ENCODE measurements at places on chromosomes 7 and 10.

GRCh38 chr10:94344522-94345122, 18.1 kb downstream of the NOC3L start:
- no peak for DNase-seq

DNA sequence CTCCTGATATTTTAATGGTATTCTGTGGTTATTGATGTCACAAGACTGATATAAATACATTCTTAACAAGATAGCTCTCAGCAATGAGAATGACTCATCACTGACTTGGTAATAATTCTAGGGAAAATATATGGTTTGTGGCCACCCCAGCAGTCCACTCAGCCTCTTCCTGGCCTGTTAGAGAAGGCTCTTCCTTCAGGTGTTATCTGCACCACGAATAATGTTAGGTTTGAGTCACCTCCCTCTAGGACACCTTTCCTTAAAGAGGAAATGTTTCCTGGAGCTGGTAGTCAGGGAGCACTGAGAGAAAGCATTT, 163.3 kb downstream of the SVIL start:
- no peak for DNase-seq

DNA sequence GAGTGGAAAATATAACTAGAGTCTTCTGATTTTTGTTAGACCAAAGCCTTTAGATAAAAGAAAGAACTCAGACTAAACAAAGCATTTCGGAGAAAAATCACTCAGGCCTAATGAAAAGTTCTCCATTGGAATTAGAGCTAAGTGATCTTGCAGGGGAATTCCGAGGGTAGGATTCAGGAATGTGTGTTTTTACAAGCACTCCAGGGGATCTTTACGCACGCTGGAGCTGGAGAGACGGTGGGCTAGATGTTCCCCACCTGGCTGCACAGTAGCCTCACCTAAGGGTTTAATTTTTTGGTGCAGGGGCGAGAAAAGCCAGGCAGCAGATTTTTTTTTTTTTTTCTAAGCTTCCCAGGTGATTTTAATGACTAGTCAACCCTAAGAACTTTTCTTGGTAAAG, 7.9 kb upstream of the PAPSS2 start:
- no peak for DNase-seq

GRCh38 chr10:127979566-127979965, 72.7 kb downstream of the PTPRE start:
- DNase-seq: no peak

- DNase-seq: no peak
Measured at GRCh38 chr7:76257973-76258372, 44.5 kb upstream of the HSPB1 start.

DNA sequence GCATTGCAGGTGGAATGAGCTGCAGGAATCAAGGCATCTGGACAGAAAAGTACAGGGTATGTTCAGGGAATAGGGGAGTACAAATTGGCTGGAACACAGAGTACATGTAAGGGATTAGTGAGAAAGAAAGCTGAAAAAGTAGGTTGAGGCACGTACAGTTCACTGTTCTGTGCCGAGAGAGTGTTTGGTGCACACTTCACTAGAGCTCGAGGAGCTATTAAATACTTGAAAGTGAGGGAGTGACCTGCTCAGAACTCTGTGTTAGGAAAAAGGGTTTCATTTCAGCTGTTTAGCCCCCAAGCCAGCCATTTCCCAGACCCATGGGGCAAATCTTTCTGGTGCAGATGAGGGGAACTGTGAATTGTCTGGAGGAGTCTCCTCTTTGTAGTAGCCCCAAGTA, 115.2 kb downstream of the TBXAS1 start:
- DNase-seq: no peak

DNA sequence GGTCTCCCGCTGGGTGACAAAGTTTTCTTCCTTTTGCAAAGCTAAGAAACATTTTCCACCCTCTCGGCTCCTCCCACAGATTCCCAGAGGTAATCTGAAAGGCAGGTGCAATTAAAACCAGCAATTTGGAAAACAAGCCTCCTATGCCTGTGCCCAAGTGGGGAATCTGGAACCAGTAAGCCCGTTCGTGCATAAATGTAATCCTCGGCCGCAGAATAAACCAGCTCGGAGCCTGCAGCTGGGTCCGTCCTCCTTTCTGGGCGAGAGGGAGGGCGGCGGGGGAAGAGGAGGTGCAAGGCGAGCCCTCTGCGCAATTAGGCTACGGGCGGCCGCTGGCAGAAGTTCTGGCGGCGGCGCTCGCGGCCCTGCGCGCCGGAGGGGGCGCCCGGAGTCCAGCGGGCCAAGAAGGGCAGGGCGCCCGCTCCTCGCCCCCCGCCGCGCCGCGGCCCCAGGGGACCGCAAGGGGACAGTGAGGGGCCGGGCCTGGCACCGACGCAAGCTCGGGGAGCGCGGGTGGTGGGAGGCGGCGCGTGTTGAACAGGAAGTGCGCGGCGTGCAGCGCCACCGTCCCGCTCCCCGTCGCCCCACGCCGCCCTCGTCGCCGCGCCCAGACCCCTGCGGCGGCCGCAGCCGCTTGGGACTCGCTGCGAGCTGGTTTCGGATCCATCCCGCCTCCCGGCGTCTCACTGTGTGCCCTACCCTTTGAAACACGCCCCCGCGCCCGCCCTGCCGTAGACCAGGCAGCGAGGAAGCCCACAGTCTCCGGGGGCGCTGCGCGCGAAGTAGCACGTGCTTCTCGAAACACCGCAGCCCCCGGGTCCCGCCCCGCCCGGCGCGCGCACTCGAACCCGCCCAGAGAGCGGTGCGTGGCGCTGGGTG, at the start of gene PRKAG2:
Gene PRKAG2 (minus strand): TSS at position 217 of the 879 bp plus-strand sequence. CDS start 495 bp downstream, outside the sequence.
- peak; percentile 77 for DNase-seq

GRCh38 chr10:118488710-118489497, 106.5 kb downstream of the PRLHR start:
- DNase-seq: no peak

- DNase-seq: peak; percentile 58
Measured at GRCh38 chr7:66682350-66683093, 53.8 kb downstream of the KCTD7 start.

DNA sequence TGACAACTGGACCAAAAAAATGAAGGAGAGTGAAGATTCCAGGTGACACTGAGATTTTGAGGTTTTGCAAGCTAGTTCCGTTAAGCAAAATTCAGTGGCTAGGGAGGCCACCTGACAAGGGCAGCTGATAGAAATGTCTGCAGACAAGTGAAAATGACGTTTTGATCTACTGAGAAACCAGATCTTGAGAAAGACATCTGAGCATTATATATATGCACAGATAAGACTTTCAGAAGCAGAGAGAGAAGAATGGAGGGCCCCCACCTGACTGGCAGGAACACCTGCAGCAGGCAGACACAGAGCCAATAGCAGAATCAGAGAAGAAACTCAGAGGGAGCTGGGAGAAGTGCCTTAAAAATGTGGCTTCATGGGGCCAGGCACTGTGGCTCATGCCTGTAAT, 76.1 kb upstream of the LRGUK start:
- no peak for DNase-seq

- DNase-seq: no peak
Measured at GRCh38 chr7:157635148-157635500, 298.3 kb downstream of the DNAJB6 start.

DNA sequence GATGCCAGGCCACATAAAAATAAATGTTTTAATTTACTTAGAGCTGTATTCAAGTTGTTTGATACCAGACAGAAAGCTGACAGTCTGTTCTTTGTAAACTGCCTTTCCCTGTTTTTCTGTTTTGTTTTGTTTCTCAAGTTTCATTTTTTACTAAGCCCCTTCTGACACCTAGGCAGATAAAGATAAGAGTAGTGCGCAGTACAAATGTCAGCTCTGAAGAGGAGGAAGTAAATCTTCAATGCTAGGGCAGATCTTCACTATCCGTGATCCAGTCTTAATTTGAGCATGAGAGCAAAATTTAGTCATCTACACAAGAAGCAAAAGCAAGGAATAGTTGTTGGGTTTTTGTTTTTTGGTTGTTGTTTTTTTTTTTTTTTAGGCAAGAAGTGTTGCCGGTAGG, 27.3 kb downstream of the MTURN start:
- no peak for DNase-seq

DNA sequence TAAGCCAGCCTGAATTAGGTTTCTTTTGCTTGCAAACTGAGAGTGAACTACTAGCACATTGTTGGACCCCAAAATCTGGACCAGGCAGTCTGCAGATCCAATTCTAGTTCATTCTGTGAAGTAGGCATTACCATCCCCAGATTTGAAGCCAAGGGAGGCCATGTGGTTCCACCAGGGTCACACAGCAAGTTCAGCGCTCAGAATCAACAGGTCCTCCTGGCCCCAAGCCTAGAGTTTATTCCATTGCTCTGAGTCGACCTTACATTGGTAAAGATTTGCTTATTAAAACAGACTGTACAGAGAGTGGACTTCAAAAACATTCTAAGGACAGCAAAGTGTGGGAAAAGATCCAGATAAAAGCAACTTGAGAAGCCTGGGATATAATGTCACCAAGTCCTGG, 50.9 kb downstream of the AFAP1L2 start:
- no peak for DNase-seq

DNA sequence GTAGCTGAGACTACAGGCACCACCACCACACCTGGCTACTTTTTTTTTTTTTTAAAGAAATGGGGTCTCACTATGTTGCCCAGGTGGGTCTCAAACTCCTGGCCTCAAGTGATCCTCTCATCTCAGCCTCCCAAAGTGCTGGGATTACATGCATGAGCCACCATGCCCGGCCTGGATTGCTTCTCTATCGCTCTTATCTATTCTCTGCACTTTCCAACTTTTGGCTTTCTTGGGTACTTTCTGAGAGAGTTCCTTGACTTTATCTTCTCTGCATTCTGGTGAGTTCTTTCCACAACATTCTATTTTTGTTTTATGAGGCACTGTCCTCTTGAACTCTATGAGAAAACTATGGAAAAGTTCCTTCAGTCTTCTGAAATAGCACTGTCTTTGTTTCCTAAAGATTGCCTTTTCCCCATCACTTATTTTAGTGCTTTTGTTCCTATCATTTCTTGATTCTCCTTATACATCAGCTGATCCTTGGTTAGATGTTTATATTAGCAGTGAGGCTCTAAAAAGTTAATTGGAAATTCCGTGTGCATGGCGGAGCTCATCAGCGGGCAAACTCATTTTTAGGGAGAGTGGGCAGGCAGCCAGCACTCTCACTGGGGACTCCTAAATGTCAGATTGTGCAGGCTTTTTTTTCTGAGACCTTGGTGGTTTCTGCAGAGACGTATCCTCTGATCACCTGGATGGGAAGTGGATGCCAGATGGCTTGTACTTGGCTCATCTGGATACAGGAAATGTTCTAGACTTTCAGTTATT, 43.9 kb downstream of the HIP1 start:
- no peak for DNase-seq

DNA sequence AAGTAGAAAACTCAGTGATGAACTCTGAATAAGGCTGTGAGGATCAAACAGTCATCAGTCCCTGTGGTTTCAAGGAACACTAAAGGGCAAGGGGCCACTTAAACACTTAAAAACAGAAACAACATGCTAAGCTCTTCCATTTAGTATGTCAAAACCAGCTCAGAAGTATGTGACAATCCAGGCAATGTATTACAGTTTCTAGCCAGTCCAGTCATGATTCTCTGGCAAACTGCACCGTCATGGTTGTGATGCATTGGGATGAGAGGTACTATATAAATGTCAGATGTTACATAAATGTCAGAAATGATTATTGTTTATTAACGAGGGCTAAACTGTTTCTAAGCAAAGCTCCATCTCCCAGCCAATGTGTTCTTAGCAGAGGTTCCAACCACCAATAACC, 4.7 kb upstream of the CREB5 start:
- DNase-seq: no peak

GRCh38 chr7:141430455-141431139, 120.6 kb upstream of the AGK start:
- DNase-seq: no peak

GRCh38 chr7:2201686-2202360, 30.9 kb downstream of the MAD1L1 start:
- no peak for DNase-seq

DNA sequence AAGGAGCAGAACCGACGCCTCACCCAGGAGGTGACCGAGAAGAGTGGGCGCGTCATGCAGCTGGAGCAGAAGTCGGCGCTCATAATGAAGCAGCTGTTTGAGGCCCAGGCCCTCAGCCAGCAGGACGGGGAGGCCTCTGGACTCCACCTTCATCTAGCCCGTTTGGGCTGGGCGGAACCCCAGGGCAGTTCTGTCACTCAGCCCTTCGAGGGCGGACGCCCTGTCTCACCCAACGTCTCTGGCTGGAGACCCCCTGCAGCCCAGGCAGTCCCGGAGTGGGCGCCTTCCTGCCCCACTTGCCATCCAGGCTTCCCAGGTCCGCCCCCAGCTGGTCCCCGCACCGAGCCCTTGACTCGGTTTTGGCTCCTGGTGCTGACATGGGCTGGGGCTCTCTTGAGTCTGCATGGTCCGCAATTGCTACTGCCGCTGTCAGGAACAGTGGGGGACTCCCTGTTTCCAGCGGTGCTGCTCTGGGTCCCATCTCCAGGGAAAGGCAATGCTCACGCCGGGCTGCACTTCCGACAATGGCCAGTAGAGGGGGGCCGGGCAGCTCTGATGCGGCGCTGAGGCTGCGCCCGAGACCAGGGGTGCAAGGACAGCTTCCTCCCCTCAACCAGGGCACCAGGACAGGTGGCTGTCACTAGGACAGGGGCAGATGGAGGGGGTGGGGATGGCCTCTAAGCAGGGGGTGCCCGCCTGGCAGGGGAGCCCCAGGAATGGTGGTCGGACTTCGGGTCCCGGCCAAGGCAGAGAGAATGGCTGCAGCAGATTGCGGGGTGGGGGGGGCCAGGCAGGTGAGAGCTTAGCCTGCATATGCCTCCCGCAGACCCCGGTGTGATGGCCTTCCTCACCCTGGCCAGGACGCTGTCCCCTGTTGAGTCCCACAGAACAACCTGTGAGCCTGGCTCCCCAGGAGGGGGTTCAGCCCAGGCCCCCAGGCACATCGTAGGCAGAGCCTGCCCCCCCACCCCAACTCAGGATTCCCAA, 71.2 kb upstream of the KCTD7 start:
- peak; percentile 76 for DNase-seq

DNA sequence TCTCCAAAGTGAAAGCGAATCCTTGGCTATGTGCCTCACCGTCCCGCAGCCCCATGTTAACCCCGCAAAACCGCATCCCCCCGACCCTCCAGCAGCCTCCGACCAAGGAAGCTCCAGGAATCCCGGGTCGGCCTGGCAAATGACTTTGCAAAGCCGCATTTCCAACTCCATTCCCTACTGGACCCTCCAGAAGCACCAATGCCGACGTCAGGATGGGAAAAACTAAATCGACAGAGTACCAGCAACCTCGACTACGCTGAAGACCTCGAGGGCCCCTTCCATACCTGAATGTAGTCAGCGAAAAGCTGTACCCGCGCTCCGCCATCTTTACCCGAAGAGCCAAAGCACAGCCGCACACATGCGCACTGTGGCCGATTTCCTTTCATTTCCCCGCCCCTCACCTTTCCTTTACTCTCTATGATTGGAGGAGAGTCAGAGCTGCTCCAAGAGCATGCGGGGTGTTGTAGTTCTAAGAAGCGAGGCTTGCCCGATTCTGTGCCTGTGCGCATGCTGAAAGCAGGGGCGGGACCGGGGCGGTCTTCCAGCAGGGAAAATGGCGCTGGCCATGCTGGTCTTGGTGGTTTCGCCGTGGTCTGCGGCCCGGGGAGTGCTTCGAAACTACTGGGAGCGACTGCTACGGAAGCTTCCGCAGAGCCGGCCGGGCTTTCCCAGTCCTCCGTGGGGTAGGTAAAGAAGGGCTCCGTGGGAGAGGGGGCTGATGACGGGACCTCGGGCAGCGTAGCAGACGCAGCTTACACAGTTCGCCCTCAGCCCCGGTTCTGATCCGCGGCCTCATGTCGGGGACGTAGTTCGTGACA, at the start of the genes MRPL32 and PSMA2:
Gene MRPL32 (plus strand): TSS at position 543 of the 818 bp plus-strand sequence. CDS start 11 bp downstream, at position 554.
Gene PSMA2 (minus strand): TSS at position 341 of the 818 bp plus-strand sequence. CDS start 16 bp downstream, at position 325.
- peak; percentile 95 for DNase-seq

All from left cardiac atrium (tissue), 4 donors.